Fibroblast of lung (primary cell): ENCODE measurements at places on chromosomes 12 and 14. TPM values are rescaled to one million over a fixed set of nuclear protein-coding genes. Genes with fewer than 3 reads are reported as not detected.

DNA sequence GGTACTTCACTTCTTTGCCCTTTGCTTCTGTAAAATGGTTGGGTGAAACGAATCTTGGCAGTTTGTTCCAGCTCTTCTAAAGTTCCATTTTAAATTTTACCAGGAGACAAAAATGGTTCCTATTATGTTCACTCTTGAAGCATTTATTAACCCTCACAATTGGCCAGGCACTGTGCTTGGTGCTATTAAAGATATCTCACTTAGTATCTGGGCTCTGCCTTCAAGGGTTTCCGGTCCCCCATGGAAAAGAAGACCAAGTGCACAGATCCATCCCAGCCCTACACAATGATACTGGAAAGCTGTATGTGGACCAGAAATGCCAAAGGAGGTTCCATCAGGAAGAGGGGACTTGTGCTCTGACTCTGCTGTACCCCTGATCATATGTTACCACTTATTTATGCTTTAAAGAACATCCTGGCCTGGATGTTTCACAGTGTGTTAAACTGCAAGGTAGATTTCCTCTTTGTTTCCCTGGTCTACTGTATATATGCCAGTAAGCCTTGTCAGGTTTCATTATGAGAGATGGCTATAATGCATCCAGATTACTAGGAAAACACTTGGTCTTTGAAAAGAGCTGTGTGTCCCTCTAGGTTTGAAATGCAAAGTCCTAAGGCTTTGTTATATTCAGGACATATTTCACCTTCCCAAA lies 154.8 kb downstream of the PRKCH start:
- DNase-seq: no peak
- no peaks in the 10 kb centered on the region for H3K36me3 ChIP-seq
- peak overlapping the region; percentile 92 for H3K27ac ChIP-seq
- H3K4me1 ChIP-seq: peaks cover 37% of the 10 kb centered on the region
- no peak overlapping the region for H3K4me3 ChIP-seq

GRCh38 chr12:133202493-133203343 lies 21.4 kb downstream of the ZNF268 start:
- no peaks in the 10 kb centered on the region for H3K4me1 ChIP-seq
- peaks cover 5% of the 10 kb centered on the region for H3K36me3 ChIP-seq
- H3K27ac ChIP-seq: no peak overlapping the region
- no peak overlapping the region for H3K4me3 ChIP-seq
- DNase-seq: peak; percentile 31
- H3K27me3 ChIP-seq: no peaks in the 10 kb centered on the region

DNA sequence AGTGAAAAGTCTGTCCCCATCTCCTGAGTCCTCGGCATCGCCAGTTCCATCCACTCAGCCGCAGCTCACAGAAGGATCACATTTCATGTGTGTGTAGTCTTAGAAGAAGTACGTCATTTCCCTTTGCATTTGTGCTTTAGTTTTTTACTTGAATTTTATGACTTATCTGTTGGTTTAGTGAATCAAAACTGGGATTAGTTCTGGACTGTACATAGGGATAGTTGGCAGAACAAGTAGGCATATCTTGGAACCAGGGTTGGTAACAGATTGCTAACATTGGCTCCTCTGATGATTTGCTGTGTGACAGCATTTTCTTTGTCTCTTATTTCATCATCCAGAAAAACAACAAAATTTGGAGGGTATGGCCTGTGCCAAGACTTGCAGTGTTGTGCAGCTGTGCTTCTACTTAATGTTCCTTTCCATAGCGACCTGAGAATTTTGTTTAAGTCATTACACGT lies 69.6 kb upstream of the AEBP2 start:
- H3K4me3 ChIP-seq: no peak overlapping the region
- no peaks in the 10 kb centered on the region for H3K27me3 ChIP-seq
- DNase-seq: peak; percentile 85
- no peaks in the 10 kb centered on the region for H3K36me3 ChIP-seq
- peak overlapping the region; percentile 47 for H3K27ac ChIP-seq

DNA sequence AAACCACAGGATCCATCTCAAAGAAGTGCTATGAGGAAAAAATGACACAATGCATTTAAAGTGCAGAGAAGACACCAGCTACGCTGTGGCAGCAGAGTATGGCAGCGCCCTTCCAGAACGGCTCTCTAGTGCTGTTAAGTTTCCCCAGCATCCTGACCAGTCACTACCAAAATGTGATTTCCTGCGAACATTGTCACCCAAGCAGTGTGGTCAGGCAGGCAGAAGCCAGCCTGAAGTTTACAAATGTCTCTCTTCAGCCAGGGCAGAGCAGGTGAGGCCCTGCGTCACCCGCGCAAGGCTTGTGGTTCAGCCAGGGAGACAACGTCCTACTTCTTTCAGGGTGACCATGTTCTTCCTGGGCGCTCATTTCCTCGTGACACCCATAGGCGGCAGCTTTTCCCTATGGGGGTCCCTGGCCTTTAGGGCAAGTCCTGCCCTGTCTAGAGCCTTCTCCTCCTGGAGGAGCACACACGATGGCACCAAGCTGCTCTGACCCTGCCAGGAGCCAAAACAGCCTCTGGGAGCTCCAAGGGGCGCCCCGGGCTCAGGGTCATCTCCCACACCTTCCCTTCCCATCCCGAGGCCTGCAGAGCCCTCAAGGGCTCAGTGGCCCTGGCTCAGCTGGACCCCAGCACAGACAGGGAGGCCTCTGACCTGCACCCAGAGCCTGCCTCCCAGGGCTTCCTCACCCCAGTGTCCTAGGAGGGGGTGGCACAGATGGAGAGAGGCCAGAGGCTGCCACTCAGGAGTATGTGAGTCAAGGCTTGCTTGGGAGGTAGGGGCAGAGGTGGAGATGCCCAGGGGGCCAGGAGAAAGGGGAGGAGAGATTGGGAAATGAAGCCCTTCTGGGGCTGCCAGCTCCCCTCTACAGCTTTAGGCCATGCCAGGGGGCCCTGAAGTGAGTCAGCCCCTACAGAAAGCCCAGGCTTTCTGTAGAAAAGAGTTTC lies 41.9 kb downstream of the PSMA6 start:
- H3K27ac ChIP-seq: no peak overlapping the region
- no peaks in the 10 kb centered on the region for H3K27me3 ChIP-seq
- no peak for DNase-seq
- H3K36me3 ChIP-seq: no peaks in the 10 kb centered on the region
- H3K4me3 ChIP-seq: no peak overlapping the region

- DNase-seq: peak; percentile 36
- no peaks in the 10 kb centered on the region for H3K27me3 ChIP-seq
- no peak overlapping the region for H3K4me3 ChIP-seq
Measured at GRCh38 chr14:68612049-68612448, 180.8 kb downstream of the ZFP36L1 start.

DNA sequence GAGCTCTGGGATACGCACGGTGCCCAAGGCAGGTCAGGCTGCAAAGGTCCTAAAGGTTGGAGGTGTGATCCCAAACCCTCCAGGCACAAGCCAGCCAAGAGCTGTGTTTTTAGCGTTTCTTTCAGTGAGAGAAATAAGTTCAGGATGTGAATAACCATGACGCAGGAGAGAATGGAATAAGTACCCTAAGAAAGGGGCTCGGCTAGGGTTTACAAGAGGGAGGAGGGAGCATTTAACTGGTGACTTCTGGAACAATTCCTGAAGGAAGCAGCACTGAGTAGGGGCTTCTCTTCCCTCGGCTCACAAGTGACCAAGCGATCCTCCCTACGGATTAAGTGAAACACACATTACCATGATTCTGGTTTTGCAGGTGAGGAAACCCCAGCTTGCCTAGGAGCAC lies 29.4 kb downstream of the SSH1 start:
- no peak overlapping the region for H3K4me3 ChIP-seq
- no peaks in the 10 kb centered on the region for H3K27me3 ChIP-seq
- peaks cover 41% of the 10 kb centered on the region for H3K4me1 ChIP-seq
- DNase-seq: peak; percentile 25

GRCh38 chr12:49058366-49059044 lies 2.1 kb downstream of the KMT2D start:
- H3K27me3 ChIP-seq: no peaks in the 10 kb centered on the region
- DNase-seq: no peak
- peaks cover 12% of the 10 kb centered on the region for H3K36me3 ChIP-seq
- peak overlapping the region; percentile 86 for H3K4me3 ChIP-seq
- peaks cover 8% of the 10 kb centered on the region for H3K4me1 ChIP-seq

- H3K27ac ChIP-seq: no peak overlapping the region
- no peak for DNase-seq
- no peaks in the 10 kb centered on the region for H3K36me3 ChIP-seq
- no peaks in the 10 kb centered on the region for H3K4me1 ChIP-seq
Measured at GRCh38 chr14:33972583-33973081, 21.8 kb upstream of the EGLN3 start.

SYCP3 gene
- 0.17 and 0.26 TPM in 2 replicates for total RNA-seq

SYNDIG1L gene
- total RNA-seq: not detected in 2 replicates

LGALS3 gene
- 430 and 434 TPM in 2 replicates for total RNA-seq

B3GNT4 gene
- under 0.01 and 0.33 TPM in 2 replicates for total RNA-seq

CPNE6 gene
- total RNA-seq: not detected in 2 replicates

DDX11 gene
- total RNA-seq: 13.2 and 16.2 TPM in 2 replicates
